RPMI7951 (cell line): ENCODE measurements at places on chromosomes 7 and 10. TPM values are rescaled to one million over a fixed set of nuclear protein-coding genes. Genes with fewer than 3 reads are reported as not detected.

GRCh38 chr10:89963451-89964102 is 262.2 kb downstream of the KIF20B start:
- DNase-seq, result no peak

DNA sequence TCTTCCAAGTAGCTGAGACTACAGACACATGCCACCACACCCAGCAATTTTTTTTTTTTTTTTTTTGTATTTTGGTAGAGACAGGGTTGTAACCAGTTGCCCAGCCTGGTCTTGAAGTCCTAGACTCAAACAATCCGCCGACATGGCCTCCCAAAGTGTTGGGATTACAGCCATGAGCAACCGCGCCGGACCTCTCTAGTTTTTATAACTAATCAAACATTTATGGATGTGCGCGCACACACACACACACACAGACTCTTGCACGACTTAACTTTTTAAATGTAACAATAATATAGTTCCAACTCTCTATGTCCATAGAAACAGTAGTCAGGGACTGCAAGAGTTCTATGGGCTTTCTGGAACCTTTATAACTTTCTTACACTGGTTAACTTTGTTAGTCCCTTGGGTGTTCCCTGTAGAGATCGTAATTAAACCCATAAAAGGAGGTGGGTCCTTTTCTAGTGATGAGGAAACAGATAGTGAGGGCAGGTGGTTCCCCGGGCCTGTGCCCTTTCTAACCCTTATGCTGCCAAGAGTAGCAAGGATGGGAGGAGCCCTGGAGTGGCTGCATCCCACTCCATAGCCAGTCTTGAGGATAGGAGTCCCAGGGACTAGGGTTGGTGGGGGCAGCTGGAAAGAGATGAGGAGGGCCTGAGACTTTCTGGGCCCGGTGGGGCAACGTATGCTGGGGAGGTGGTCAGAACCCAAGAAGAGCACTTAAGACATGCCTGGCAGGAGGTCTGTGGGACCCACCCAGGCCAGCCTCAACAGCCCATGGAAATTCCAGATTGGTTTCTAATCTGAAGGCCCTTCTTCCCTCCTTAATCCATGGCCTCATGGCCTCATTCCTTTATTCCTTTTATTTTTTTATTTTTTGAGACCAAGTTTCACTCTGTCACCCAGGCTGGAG is 8.6 kb downstream of the MARVELD1 start:
- DNase-seq, result no peak

- no peak for DNase-seq
Observed at GRCh38 chr10:20059084-20059835, 243.0 kb downstream of the PLXDC2 start.

DNA sequence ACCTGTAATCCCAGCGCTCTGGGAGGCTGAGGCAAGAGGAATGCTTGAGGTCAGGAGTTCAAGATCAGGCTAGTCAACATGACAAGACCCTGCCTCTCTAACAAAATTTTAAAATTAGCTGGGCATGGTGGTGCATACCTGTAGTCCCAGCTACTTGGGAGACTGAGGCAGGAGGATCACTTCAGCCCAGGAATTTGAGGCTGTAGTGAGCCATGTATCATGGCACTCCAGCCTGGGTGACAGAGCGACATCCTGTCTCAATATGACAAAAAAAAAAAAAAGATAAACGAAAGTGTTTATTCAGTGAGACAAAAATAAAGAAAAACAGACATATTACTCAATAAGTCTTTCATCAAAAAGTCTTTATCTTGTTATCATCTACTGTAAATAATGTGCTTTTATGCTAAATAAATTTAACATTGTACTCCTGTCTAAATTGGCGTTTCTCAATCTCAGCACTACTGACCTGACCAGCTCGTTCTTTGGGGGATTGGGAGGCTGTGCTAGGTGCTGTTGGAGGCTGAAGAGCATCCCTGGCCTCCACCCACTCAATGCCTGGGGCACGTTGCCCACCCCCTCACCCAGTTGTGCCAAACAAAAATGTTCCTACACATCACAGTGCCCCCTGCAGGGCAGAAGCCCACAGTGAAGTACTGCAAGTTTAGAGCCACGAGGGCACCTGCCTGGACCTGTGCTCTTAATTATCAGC is 57.7 kb downstream of the NCAPG2 start:
- no peak for DNase-seq

DNA sequence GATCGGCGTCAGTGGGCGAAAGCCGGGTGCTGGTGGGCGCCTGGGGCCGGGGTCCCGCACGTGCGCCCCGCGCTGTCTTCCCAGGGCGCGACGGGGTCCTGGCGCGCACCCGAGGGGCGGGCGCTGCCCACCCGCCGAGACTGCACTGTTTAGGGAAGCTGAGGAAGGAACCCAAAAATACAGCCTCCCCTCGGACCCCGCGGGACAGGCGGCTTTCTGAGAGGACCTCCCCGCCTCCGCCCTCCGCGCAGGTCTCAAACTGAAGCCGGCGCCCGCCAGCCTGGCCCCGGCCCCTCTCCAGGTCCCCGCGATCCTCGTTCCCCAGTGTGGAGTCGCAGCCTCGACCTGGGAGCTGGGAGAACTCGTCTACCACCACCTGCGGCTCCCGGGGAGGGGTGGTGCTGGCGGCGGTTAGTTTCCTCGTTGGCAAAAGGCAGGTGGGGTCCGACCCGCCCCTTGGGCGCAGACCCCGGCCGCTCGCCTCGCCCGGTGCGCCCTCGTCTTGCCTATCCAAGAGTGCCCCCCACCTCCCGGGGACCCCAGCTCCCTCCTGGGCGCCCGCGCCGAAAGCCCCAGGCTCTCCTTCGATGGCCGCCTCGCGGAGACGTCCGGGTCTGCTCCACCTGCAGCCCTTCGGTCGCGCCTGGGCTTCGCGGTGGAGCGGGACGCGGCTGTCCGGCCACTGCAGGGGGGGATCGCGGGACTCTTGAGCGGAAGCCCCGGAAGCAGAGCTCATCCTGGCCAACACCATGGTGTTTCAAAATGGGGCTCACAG is 1.1 kb downstream of the EGFR start:
- DNase-seq, result no peak

DNA sequence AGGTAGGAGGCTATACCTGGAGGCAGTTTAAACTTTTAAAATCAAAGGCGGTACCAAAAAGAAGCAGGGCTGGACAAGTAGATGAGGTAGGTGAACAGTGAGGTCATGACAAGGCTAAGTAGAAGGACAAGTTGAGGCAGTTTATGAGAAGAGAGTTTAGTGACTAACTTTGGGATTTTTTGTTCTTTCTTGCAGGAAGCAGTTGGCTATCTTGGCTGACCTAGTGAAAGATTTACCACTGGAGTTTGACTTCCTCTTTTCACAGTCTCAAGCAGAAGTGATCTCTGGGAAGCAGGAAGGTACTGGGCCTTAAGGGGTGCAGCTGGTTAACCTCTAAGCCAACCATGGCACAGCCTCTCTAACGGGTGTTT is 26.3 kb downstream of the ENTPD7 start:
- DNase-seq, result no peak

GRCh38 chr7:123935436-123936381 is 10.7 kb downstream of the SPAM1 start:
- DNase-seq, result no peak

GRCh38 chr10:15385552-15386455 is 14.7 kb upstream of the FAM171A1 start:
- no peak for DNase-seq

- peak; percentile 1 for DNase-seq
Observed at GRCh38 chr10:42691361-42692120, 53.2 kb upstream of the ZNF33B start.

USP6NL gene
- total RNA-seq, result 14.2 and 18.1 TPM in 2 replicates

CACUL1 gene
- total RNA-seq, result 12.7 and 13.5 TPM in 2 replicates

SPAM1 gene
- total RNA-seq, result not detected in 2 replicates

ZNF467 gene
- total RNA-seq, result not detected in 2 replicates
